ENCODE measurements at places on chromosomes 3 and 15.

GRCh38 chr3:167940241-167940640 is 155.5 kb downstream of the GOLIM4 start:
- no peak for DNase-seq

DNA sequence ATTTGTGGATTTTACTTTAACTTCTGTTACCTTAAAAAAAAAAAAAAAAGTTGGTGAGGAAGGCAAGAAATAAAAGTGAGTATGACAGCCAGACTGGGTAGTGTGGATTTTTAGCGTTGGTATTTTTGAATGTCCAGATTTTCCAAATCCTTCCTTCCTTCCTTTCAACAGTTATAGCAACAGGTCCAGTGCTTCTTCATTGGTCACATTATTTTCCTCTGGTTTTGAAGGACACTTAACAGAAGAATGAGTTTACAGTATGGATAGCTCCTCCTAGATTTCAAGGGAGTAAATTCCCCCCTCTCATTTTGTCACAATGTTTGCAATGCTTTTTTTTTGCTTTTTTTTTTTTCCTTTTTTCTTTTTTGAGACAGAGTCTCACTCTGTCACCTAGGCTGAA is 6.4 kb downstream of the MAPKBP1 start:
- DNase-seq: no peak

GRCh38 chr15:36558921-36559320 is 20.5 kb upstream of the CDIN1 start:
- DNase-seq: no peak

GRCh38 chr3:72011485-72011884 is 226.5 kb upstream of the PROK2 start:
- no peak for DNase-seq

DNA sequence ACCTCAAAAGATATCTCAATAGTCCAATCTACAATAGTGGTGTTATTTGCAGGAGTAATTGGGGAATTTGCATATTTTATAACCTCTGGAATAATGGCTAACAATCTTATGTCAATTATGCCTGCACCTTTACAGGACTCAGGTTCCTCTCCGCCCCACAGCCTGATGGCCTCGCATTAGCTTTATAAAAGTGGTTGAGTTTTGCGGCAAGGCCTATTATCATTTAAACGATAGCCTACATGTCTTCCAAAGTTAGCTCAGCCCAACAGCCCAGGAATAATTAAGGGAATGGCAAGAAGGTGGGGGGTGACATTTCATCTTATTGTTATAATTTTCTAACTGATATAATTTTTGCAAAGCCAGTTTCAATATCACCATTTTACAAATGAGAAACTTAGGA is 97.3 kb downstream of the RTP4 start:
- DNase-seq: no peak

- no peak for DNase-seq
These were observed 253.2 kb downstream of the NR2F2 start for GRCh38 chr15:96583671-96584070.

GRCh38 chr3:89973156-89973555 is 865.7 kb downstream of the EPHA3 start:
- DNase-seq: no peak

DNA sequence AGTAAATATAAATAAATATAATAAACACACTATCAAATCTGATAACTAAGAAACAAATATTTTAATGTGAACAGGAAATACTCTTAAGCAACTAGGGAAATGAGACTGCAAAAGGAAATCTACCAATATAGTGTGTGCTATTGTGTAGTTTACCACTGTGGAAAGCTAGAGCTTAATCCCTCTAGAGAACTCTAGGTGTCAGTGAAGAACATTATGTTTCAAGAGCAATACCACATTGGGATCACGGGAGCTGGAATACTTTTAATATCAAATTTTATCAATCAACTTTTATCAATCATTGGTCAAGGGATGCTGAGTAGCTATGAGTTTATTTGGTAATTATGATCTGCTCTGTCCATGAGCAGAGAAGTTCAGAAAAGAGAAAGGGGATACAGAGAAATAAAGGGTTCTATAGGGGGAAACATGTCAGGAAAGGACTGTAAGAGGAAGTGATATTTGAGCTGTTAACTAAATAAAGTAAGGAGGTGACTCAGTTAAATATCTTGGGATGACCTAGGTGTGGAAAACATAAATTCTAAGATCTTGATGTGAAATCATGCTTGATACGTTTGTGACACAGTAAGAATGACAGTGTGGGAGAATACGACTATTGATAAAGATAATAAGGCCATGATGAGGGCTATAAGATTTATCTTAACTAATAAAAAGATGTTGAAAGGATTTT is 762.2 kb upstream of the ALCAM start:
- DNase-seq: no peak

Measured in effector memory CD4-positive, alpha-beta T cell (primary cell).